Stimulated activated CD4-positive, alpha-beta T cell treated with anti-CD3 and anti-CD28 coated beads, TNF-alpha, amount 100 ng/mL, for 1 hour (primary cell): ENCODE measurements at places on chromosomes 1 and 21.

DNA sequence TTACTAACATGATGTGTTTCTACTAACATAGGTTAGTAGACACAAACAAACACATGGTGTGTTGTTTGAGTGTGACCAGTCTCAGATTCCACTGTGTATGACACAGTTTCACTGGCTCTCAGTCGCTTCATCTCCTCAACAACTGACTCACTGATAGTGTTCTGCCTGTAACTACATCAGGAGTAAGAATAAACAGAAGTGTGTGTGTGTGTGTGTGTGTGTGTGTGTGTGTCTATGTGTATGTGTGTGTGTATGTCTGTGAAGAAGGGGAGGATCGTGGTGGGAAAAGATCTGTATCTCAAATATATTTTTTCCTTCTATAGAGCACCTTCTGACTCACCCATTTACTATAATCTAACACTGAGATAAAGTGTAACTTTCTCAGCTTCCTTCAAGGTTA, 391.0 kb downstream of the PTPRC start:
- no peak for DNase-seq

GRCh38 chr1:92832537-92833114, 786 bp downstream of the RPL5 start:
- no peak for DNase-seq

- DNase-seq, result no peak
Measured at GRCh38 chr21:15293240-15293639, 228.4 kb upstream of the NRIP1 start.

DNA sequence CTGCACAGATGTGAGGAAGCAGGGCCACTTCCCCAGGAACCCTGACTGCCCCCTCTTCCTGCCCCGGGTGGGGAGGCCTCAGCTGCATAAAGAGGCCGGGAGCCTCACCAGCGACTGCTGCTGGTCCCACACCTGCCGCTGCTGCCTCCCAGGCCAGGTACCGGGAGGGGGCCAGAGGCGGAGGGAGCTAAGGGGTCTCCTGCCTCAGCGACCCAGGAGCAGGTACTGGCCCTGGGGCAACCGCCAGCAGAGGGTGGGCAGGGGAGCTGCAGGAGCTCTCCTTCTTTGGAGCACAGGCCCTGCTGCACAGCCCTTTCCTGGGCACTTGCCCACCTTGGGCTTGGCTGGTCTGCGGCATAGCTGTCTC, 6.8 kb downstream of the GJC2 start:
- DNase-seq, result no peak

GRCh38 chr1:1420654-1421141, 378 bp downstream of the ANKRD65 start:
- DNase-seq, result no peak

- no peak for DNase-seq
Measured at GRCh38 chr1:22323141-22323845, 128.4 kb upstream of the ZBTB40 start.

DNA sequence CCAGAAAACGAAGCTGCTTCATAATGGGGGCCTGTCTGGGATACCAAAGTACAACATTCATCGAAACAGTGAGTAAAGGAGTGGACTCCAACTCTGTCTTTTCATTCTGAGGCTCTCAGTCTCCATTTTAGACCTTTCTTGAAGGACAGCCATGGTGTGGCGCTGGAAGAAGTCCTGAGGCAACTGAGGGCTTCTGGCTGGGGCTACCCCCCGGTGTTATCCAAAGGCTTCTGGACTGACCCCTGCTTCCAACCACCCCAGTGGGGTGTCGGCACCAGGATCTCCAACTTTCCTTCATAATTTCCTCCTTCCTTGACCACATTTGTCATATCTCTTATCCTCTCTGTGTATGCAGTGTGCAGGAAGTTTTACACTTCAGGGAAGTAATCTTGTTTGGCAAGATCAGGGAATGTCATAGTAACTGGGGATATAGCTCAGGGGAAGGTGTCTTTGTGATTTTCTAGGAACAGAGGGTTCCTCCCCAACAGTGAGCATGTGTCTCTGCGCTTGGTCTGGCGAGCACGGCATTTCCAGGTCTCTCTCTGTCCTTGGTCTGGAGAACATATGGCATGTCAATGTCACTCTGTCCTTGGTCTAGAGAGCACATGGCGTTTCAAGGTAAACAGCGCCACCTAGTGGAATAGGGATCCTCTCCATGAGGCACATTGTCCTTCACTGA, 19.4 kb upstream of the BSDC1 start:
- DNase-seq, result peak; percentile 52

GRCh38 chr1:33836911-33837310, 27.0 kb upstream of the HMGB4 start:
- no peak for DNase-seq

DNA sequence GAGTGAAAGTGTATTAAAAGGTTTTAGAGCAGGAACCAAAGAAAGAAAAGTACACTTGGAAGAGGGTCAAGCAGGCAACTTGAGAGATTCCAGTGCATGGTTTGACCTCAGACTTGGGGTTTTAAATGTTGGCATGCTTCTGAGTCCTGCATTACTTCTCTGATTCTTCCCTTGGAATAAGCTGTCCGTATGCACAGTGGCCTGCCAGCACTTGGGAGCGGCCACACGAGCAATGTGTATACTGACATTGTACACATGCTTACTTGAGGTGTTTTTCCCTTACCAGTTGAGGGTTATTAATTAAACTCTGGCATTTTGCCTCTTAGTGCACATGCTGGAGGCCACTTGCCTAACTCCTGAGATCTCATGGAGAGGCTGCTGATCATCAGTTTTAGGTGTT, 786.6 kb upstream of the RGS18 start:
- DNase-seq, result no peak

- DNase-seq, result no peak
Measured at GRCh38 chr1:226181996-226182714, 4.4 kb downstream of the ACBD3 start.

GRCh38 chr1:1358433-1359271, at the start of gene MXRA8:
MXRA8 (minus strand) TSS chr1:1358555; CDS start chr1:1358504, 51 bp downstream.
- DNase-seq, result no peak

GRCh38 chr1:111656086-111657017, 36.8 kb downstream of the RAP1A start:
- no peak for DNase-seq

- no peak for DNase-seq
Measured at GRCh38 chr1:201213926-201214325, 23.3 kb downstream of the IGFN1 start.

GRCh38 chr1:219797009-219797408, 131.3 kb downstream of the SLC30A10 start:
- DNase-seq, result no peak

GRCh38 chr1:28248273-28249012, 10.9 kb upstream of the SESN2 start:
- peak; percentile 47 for DNase-seq

GRCh38 chr1:169779970-169780369, 14.7 kb downstream of the METTL18 start:
- no peak for DNase-seq

DNA sequence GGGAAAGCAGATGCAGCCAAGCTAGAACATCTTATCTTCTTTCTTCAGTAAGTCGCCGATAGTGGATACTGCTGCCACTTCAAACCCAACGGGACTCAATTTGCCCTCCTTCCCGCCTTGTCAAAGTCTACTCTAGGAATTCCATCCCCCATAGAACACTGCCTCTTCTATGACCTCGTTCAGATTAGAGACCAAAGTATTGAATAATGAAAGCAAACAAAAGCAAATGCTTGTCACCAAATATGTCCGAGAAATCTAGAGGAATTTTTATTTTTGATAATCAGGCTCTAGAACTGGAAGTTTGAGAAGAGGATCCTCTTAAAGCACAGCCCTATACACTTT, 853 bp upstream of the RRAGC start:
- DNase-seq, result no peak

GRCh38 chr1:200901796-200902444, 7.2 kb downstream of the INAVA start:
- DNase-seq, result no peak

DNA sequence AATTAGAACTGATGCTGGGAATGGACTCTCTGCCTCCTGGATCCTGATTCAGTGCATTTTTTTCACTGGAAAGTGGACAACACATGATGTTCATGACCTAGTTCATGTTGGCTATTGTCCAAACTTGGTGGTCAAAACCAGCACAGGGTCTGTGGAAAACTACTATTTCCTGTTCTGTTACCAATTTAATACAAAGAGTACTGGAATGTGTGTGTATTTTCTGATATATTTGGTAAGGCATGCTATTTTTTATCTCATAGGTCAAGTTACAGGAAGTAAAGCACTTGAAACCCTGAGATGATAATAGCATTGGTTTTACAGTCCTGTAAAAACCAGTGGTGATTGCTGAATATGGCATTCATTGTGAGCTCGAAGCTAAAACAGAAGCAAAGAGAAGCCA, 89.9 kb downstream of the SGIP1 start:
- no peak for DNase-seq

DNA sequence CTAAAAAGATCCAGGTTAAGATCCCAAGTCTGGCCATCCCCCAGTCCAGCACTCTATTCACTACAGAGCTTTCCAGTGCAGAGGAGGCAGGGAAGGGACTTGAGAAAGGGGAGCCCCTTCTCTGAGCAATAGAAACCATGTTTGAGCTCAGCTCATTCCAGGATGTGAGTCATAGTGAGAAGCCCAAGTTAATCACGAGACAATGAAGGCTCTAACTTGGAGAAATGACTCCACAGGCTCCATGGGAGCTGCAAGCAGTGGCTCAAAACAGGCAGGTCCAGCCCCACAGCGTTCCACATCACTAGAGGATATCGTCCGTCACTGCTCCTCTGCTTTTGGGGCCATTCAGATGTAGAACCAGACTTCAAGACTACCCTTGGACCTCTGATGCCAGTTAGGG, 59.1 kb downstream of the CAMK2N1 start:
- DNase-seq, result no peak

DNA sequence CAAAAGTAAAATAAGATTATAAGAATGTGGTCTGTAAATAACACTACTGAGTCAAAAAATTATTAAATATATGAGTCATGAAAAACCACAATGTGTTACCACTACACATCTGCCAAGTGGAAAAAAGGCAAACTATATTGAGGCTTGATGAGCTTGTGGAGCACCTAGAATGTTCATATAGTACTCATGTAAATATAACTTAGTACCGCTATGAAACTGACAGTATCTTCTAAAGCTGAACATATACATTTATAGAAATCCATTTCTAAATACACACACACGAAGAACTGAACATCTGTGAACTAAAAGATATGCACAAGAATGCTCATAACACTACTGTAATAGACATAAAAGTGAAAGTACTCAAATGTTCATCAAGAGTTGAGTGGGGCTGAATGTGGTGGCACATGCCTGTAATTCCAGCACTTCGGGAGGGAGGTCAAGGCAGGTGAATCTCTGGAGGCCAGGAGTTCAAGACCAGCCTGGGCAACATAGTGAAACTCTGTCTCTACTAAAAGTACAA, 18.5 kb upstream of the GBP3 start:
- no peak for DNase-seq

- DNase-seq, result no peak
Measured at GRCh38 chr1:7110321-7110720, 325.1 kb downstream of the CAMTA1 start.

GRCh38 chr1:167476061-167476460, 42.3 kb downstream of the CD247 start:
- DNase-seq, result no peak

GRCh38 chr1:4975856-4976255, 321.4 kb downstream of the AJAP1 start:
- no peak for DNase-seq

DNA sequence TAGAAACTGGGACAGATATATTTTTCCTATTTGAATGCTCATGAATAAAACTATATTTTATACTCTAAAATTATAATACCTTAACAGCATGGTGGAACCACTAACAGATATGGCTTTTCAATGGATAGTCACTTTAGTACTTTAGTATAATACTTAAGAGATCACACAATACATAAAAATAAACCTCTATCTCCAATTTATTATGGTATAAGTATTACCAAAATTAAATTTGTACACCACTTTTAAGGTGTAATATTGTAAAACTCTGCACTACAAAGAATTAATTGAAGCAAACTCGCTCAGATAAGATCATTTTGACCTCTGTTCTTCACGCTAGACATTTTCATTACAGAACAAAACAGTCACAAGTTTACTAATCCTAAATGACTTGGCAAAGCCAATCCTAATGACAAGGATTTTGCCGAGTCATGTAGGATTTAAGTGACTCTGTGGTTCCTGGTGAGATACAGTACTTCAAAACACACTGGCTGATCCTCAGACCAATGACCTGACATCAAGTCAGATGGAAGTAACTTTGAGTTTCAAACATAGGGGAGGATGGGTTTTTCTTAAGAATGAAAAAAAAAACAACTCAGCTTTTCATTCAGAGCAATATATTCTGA, 200.6 kb downstream of the SMYD3 start:
- no peak for DNase-seq

GRCh38 chr1:19436716-19437476, 48.4 kb downstream of the CAPZB start:
- no peak for DNase-seq

- no peak for DNase-seq
Measured at GRCh38 chr1:89065079-89065868, at the start of gene GBP1. GBP1 (minus strand) TSS chr1:89065208; CDS start chr1:89063234, 1,974 bp downstream.

GRCh38 chr1:112687785-112688496, 13.5 kb downstream of the MOV10 start:
- no peak for DNase-seq

DNA sequence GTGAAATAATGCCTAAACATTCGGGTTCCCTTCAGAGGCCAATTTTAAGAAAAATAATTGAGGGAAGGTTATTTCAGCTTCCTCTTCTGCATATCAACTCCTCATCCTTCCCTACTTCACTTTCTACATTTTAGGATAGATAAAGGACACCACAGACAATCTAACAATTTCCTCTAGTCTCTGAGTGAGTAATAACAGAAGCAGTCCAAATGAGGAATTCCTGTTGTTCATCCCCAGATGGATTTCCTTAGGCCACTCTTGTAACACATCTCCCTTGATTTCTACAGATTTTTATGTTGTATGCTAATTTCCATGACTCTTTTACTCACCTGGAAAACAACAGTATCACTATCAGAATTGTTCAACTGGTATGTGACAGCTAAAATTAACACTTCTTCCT, 87.7 kb upstream of the LYPLAL1 start:
- DNase-seq, result no peak

- DNase-seq, result no peak
Measured at GRCh38 chr1:248821101-248821500, 4.6 kb downstream of the SH3BP5L start.

GRCh38 chr21:36310016-36310415, 10.0 kb upstream of the MORC3 start:
- DNase-seq, result no peak

GRCh38 chr1:203799971-203800370, 4.5 kb downstream of the ZBED6 start:
- DNase-seq, result no peak
